ENCODE measurements at places on chromosomes 3 and 15.

DNA sequence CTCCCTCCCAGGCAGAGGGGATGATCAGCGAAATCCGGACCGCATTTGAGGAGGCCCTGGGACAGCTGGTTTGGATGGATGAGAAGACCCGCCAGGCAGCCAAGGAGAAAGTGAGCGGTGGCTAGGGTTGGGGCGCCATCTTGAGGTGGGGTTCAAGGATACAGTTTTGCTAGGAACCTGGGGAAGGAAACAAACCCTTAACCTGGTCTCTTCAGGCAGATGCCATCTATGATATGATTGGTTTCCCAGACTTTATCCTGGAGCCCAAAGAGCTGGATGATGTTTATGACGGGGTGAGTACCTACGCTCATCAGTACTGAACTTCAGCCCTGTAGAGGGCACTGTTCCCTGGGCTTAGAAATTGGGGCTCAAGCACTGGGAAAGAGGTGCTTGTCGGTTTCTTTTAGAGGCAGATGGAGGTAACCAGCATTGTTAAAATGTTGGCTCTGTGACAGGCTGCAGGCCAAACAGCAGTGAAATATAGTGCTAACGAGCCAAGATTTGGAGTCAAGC is 9.6 kb upstream of the PSMD2 start:
- no peak overlapping the region for H3K27ac ChIP-seq
- H3K4me3 ChIP-seq = no peak overlapping the region
- H3K27me3 ChIP-seq = peaks cover 3% of the 10 kb centered on the region
- DNase-seq = peak; percentile 49

GRCh38 chr3:148865049-148865448 is at the start of gene CPA3:
TSS of gene CPA3 (plus strand) at chr3:148865296. CDS start at chr3:148865308, 12 bp downstream.
- H3K27me3 ChIP-seq = peaks cover 5% of the 10 kb centered on the region
- DNase-seq = no peak
- H3K4me3 ChIP-seq = no peak within 1 kb of the TSS
- no peaks in the 10 kb centered on the region for H3K4me1 ChIP-seq

DNA sequence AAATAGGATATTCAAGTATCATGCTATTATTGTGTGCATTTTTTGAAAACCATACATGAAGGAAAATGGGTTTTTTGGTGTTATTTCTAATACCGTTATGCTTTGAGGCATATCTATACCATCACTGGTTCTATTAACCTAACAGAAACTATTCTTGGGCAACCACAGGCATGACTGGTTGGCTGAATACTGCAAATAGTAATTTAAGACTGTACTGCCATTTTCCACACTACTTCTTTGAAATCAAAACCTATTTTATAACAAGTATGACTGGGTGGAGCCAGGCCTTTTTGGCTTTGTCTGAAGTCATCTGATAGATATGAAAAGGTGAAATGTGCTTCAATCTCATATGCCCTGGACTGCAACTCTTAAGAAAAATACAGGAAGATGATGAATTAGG is 115.1 kb downstream of the ULK4 start:
- H3K36me3 ChIP-seq = no peaks in the 10 kb centered on the region
- H3K4me1 ChIP-seq = no peaks in the 10 kb centered on the region
- H3K27ac ChIP-seq = no peak overlapping the region
- DNase-seq = no peak

DNA sequence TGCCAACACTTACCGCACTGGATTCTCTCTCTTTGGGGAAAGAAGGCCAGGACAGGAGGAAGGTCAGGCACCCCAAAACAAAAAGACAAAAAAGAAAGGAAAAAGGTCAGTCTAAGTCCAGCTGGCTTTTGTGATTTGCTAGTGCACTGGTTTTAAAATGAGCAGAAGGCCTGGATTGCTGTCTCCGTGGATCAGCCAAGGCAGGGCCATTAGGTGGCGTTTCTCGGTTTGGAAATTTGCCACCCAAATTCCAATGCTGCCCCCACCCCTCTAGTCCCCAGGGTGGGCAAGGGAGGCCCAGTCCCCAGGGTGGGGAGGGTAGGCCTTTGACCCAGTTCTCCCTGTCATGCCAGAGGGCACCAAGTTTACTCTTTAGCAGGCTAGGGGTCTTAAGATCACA is 33.3 kb downstream of the TLE3 start:
- peaks cover 6% of the 10 kb centered on the region for H3K4me1 ChIP-seq
- no peaks in the 10 kb centered on the region for H3K27me3 ChIP-seq
- H3K4me3 ChIP-seq = no peak overlapping the region
- no peak overlapping the region for H3K27ac ChIP-seq
- no peak for DNase-seq

DNA sequence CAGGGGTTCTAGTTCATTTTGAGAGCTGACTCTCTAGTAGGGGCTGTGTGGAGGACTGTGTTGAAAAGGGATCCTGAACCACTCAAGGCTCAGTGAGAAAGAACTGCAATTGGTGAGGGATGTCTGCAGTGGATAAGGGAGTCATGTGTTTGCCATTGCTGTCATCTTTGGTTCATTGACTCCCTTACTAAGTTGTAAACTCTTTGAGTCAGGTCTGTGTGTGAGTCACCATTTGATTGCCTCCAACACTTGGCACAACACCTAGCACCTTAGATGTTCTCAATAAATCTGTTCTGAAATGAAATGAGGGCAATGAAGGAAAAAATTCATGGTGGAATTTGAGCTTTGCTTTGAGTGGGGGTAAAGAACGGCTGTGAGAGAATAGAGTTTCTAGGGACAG is 51.7 kb downstream of the PLS1 start:
- no peak overlapping the region for H3K27ac ChIP-seq
- no peak for DNase-seq
- no peaks in the 10 kb centered on the region for H3K4me1 ChIP-seq
- no peaks in the 10 kb centered on the region for H3K36me3 ChIP-seq

GRCh38 chr3:15501126-15501525 is 20.4 kb downstream of the COLQ start:
- H3K4me3 ChIP-seq = no peak overlapping the region
- H3K36me3 ChIP-seq = no peaks in the 10 kb centered on the region
- H3K27me3 ChIP-seq = no peaks in the 10 kb centered on the region
- H3K27ac ChIP-seq = no peak overlapping the region
